Skeletal muscle cell (primary cell): ENCODE measurements at places on chromosomes 7 and 10.

GRCh38 chr10:110865809-110866482 lies 5.8 kb upstream of the PDCD4 start:
- DNase-seq = no peak

- DNase-seq = no peak
Measured at GRCh38 chr7:128030654-128031611, at the start of gene LRRC4. Gene LRRC4 (minus strand): TSS chr7:128031437. CDS start chr7:128030640, 797 bp downstream.

DNA sequence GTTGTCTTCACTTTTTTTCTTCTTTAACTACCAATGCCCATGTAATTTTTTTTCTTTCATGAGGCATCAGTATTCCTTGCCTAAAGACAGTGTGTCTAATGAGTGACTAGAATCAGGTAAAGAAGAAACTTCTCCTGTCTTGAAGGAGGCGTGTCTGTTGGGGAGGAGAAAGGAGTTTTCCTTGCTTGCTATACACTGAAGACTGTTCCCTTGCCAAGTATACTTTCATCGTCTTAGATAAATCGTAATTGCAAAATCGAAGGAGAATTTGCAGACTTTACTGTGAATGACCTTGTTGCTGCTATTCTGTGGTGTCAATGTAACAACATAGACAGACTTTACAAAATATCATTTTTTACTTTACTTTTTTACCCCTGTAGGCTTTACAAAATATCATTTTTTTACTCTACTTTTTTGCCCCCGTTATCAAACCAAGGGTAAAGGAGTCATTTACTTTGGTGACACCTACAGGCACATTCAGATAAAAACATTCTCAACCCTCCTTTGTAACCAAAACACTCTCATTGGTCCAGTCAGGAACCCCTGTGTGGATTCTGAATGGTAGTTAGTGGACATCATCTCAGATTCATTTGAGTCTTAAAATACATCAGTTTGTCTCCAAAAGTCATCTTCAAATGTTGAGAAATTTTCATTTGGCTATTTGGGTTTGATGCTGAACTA lies 232.4 kb downstream of the AHR start:
- DNase-seq = no peak

DNA sequence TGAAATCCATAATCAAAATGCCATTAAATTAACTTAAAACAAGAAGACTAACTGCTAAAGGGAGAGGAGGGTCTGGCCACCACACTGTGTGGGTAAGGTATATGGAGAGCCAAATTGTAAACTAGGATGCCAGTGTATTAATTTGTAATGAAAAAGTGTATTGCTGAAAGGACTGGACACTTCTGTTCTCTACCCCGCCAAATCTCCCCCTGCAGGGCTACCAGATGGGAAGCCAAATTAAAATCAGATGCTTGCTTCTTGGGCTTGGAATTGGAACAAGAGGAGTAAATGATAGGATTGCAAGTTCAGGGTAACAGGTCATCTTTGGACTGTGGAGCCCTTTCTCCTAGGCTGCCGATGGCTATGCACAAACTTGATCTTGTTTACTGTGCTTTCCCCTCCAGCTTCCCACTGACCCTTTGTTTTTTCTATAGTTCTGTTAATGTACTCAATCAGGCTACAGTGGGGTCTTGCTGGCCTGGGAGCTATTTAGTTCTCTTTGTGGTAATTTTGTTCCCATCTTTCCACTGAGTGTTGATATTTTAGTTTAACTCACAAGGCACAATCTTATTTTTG lies 932.1 kb upstream of the C7orf33 start:
- no peak for DNase-seq

GRCh38 chr10:72186258-72186981 lies 29.4 kb upstream of the ANAPC16 start:
- DNase-seq = no peak
